NCI-H2171 (cell line): ENCODE measurements at places on chromosomes 7 and 10.
A peak's percentile ranks its signal among the peaks of the same experiment; 100 is the strongest.

DNA sequence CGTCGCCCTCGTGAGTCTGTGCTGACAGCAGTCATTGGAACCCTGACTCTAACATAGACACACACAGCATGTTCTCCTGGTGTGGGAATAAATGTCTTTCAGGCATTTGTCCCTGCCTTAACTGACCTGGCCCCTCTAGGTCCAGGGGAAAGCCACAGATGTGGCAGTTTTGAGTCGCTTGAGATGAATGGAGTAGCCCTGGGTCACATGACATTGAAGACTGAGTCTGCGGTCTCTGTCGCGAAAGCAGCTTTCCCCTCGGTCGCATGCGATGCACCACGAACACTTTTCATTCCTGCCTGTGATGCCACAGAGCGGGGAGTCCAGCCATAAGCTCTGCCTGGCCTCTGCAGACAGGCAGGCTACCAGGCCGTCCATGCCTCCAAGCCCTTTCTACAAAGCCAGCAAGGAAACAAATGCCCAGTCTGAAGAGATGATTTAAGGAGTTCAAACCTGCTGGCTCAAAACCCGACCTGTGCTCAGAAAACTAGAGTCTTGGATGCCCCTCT, 172.3 kb downstream of the WDR37 start:
- DNase-seq = no peak

GRCh38 chr10:46992803-46993561, 81.8 kb downstream of the PTPN20 start:
- no peak for DNase-seq

DNA sequence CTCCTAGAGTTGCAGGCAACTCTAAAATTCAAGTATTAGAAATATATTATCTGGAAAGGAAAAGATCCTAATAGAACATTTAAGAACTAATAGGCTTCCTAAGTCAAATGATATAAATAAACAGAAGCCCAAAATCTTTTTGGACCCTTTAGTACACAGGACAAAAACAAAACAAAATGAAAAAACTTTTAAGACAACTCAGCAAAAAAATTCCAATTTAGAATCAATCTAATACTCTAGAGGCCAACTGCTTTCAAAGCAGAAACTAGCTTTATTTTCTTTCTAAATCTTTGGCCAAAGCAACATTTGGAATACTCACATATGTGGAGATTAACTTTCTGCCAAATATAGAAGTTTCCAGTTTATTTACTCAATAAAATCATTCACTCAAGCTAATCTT, 65.2 kb downstream of the CALCR start:
- no peak for DNase-seq

- DNase-seq = no peak
Measured at GRCh38 chr10:106925191-106925590, 239.3 kb downstream of the SORCS1 start.

DNA sequence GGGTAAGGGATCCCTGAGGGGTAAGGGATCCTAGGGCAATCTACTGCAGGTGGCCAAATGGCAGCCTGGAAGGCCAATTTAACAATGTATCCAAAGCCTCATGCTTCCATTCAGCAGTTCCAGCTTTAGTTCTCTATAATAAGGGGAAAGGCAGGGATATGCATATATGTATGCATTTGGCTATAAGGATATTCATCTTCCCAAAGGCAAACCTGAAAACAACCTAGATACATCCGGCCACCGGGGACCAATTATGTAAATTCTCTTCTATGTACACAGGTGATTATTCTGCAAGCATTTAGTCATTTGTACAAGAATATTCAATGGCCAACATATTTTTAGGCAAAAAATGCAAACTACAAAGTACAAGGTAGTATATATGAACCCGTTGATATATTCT, 26.7 kb downstream of the PSAP start:
- DNase-seq = no peak

DNA sequence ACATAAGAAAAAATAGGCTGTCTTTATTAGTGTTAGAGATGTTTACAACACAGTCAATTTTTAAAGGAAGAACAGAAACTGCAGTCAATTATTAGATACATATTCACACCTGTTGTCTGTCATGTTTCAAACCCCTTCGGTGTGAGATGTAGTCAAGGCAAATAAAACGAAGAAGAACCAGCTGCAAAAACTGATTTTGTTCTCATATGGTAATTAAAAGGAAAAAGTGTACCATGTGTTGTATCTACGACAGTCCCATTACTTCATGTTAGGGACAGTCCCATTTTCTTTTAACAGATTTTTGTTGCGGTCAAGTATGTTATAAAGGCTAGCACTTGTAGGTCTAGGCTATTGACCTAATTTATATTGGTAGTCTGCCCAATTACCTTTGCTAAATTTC, 149.4 kb downstream of the LRRN3 start:
- DNase-seq = no peak

DNA sequence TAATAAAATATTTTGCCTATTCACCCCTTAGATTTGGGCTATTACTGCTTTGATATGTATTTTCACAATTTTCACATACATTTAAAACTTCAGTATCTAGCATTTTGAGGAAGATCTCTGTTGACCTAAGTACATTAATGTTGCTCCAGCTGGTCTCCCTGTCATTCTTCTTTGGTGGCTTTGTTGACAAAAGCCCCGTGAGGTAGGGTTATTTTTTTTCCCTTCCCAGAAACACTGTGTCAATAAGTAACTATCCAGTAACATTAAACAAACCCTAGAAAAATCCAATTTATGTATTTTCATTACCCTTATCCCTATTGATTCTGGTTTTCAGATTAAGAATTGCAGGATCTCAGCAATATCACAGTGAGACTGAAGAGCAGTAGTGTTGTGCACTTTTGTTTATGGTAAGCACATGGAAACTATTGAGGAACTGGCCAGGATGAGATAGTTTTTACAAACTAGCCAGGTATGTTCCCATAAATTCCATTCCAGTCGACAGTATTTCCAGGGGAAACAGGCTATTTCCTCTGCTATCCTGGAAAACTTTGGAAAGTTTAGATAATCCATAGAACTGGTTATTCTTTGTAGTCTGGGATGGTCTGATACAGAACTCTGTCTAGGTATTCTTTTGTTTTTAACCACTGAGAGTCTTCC, 198.2 kb downstream of the PON1 start:
- no peak for DNase-seq

- no peak for DNase-seq
Measured at GRCh38 chr10:80288849-80289248, 609 bp downstream of the MAT1A start.

DNA sequence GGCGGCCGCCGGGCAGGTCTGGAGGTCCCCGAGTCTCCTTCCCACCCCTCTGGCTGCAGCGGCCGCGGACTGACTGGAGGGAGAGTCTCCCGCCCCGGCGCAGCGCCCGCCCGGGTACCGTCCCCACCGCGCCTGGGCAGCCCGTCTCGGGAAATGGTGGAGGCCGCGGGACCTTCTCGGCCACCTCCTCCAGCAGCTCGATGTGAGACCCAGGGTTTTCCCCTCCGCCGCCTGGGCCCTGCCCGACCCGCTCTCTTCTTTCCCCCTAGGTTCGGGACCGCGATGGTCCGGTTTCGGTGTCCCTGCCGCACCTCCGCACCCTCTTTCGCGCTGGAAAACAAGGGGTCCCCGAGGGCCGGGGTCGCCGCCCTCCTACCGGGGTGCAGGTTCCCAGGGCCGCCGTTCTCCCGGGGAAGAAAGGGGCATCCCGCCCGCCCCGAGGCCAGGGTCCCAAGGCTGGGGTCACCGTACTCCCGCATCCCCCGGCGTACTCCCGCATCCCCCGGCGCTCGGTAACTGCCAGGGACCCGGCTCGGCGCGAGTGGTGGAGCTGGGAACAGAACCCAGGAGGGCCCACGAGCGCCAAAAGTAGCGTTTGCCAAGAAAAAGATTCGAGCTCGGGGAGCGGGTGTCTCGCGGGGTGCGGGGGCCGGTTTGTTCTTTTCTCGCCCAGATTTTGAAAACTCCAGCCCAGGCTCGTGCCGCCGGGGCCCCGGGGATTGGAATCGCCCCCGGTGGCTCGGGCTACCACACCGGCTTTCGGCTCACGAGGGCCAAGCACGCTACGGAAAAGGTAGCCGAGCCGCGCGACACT, 3.4 kb downstream of the TNRC18 start:
- no peak for DNase-seq

- no peak for DNase-seq
Measured at GRCh38 chr7:157306846-157307838, 29.7 kb upstream of the DNAJB6 start.

DNA sequence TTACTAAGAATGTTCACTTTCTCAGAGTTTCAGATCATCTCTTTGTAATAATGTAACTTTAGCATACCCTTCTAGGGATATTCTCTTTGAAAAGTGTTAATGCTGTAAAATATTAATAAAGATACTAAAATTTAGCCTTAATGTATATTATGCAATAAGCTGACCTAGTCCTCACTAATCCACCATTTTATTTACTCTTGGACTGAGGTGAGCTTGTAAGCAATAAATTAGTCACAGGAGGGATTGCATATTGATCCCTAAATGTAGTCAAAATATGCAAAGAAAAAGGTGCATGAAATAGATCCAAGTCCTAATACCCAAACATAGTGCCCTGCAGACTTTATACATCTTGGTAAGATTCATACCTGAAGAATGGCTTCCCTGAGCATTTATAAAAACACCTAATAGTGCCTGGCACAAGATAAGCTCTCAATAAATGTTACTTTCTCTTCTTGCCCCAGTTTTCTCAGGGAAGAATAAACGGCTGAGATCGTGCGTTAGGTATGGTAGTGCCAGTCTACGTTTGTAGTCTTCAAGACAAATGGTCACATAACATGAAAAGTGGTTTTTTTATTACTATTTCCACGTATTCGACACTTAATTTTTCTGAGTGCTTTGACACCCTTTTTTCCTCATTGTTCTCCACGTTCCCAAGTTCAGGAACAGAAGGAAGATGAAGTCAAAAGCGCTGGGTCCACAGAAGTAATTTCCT, 14.3 kb downstream of the INSIG1 start:
- no peak for DNase-seq

GRCh38 chr10:103171278-103171677, 21.8 kb downstream of the NT5C2 start:
- DNase-seq = no peak

GRCh38 chr7:69762821-69763352, 164.6 kb downstream of the AUTS2 start:
- DNase-seq = no peak

GRCh38 chr10:3813267-3813666, 28.3 kb upstream of the KLF6 start:
- no peak for DNase-seq

DNA sequence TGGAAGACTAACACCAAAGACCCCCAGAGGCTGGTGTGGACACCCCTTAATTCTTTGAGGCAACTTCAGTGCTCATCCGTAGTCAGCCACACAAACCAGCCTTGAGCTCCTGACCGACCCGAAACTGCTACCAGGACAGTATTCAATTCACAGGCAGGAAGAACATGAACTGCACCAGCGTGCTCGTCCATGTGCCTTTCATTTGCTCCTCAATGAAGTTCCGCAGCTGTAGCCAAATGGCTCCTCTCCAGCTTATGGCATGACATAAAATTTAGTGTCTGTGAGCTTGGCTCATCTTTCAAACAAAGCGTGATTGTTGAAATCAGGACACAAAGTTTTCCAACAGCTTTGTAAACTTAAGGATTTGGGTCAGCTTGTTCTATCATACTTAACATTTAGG, 144.1 kb upstream of the FAM171A1 start:
- DNase-seq = no peak

GRCh38 chr10:58913717-58914116, 262.7 kb upstream of the PHYHIPL start:
- DNase-seq = no peak

GRCh38 chr10:70493660-70494234, 15.2 kb downstream of the PALD1 start:
- no peak for DNase-seq

DNA sequence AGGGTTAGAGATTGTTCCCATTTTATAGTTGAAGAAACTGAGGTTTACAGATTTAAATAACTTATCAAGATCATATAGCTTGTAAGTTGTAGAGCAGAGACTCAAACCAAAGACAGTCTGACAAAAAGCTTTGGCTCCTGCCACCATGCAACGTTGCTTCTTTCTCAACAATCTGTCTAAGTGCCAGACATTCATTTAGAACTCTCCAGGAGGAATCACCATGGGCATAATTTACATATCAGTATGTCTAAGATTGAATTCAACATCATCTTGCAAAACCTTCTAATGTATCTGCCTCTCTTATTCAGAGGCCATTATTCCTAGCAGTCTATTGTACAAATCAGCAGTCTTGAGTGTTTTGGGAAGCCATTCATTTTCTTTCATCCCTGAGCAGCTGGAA, 163.5 kb upstream of the PLXDC2 start:
- DNase-seq = no peak

DNA sequence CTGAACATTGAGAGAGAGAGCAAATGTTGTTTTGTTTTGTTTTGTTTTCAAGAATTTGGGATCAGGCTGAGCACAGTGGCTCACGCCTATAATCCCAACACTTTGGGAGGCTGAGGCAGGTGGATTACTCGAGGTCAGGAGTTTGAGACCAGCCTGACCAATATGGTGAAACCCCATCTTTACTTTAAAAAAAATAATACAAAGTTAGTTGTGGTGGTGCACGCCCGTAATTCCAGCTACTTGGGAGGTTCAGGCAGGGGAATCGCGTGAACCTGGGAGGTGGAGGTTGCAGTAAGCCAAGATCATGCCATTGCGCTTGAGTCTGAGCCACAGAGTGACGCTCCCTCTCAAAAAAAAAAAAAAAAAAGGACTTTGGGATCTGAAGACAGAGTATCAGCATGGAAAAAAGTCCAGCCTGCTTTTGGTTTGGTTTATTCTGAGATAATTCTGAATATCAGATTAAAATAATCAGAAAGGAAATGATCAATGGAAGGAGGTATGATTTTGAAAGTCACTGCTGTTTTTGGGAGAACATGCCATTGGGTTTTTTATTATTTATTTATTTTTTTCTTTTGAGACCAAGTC, 1.9 kb upstream of the ITIH2 start:
- no peak for DNase-seq

- DNase-seq = peak; percentile 16
Measured at GRCh38 chr10:122565766-122566206, 5.2 kb downstream of the DMBT1 start.

DNA sequence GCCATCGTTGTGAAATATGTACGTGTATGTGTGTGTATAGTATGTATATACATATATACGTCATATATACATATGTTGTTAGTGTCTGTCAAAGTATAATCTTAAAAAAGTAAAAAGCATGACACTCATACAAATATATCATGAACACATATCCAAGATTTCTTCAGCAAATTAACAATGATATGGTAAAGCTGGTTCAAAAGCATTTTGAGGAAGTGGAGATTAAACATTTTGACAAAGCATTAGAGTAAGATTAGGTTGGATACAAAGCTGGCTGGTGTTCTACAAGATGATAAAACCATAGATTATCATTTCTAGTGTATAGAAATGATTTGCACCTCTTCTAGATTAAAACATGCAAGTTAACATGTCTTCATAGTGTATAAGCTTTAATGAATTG, 771 bp upstream of the NUDCD3 start:
- DNase-seq = no peak

DNA sequence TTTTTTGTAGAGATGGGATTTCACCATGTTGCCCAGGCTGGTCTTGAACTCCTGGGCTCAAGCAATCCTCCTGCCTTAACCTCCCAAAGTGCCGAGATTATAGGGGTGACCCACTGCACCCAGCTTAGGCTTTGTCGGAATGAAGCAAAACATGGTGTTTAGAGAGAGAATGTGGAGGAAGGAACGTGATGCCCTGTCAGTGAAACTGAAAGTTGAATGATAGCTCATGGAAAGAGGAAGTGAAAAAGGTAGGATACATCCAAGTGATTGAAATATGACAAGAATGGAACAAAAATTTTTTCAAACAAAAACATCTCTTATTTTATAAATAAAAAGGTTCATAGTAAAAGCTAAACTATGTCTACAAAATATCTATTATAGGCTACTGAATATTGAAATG, 5.9 kb downstream of the AKAP9 start:
- DNase-seq = no peak
